ENCODE measurements at places on chromosomes 3 and 15.

DNA sequence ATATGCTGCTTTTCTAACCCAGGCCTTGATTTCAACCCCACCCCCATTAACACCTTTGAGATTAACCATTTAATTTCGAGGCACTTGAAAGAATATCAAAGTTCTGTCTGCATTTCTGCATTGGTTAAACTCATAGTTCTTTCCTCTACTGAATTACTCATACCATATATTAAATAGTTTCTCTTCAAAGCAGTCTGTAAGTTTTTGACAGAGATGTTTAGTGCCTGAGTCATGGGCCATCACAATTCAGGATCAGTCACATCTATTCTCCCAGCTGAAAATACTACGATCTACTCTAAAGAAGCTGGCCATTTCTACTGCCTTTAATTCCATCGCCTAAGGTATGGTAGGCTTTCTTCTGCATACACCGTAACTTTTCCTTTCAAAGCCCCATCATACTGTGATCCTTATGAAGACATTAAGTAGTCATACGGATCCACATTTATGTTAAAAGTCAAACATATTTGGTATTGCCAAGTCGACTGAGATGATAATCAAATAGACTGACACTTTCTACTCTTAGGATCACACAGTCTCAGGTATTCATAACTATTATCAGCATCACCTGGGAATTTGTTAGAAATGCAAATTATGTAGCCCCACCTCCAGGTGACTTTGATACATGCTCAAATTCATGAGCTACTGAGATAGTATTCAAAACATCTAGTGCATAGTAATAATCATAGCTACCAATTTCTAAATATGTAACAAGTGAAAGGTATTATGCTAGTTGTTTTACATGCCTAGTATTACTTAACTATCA lies 489.4 kb upstream of the IL12A start:
- DNase-seq, result no peak

DNA sequence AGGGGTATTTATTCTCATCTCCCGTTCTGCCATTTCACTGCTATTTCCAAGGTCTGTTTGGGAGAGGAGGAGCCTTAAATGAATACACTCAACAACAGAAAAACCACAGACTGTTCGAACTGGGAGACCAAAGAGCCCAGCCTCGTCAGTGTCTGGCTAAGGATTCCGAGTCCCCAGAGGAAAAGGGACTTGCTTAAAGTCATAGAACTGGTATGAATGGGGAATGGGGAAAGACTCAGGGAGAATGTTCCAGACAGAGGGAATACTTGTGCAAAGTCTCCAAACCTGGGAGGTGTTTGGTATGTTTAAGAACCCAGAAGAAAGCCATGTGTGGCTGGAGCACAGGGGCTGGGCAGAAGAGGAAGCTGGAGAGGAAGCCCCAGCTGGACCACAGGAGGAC lies 46.9 kb downstream of the FAM43A start:
- DNase-seq, result no peak

DNA sequence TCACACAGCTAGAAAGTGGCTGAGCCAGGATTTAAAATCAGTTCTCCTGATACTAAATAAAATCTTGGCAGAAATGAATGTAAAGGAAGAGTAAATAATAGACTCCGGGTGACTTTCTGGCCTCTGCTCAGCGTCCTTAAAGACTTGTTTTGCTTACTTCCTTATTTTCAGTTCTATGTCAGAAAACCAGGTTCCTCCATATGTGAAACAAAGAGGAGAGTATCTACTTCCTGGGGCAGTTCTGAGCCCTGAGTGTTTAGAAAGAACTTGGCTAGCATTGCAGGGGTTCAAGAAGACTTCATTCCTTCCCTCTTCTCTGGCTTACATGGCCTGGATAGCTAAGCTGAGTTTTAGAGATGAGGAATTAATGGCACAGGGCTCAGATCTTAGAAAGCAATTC lies 222.8 kb upstream of the TLE3 start:
- no peak for DNase-seq

GRCh38 chr3:4425707-4426106 lies 41.4 kb downstream of the SUMF1 start:
- no peak for DNase-seq

DNA sequence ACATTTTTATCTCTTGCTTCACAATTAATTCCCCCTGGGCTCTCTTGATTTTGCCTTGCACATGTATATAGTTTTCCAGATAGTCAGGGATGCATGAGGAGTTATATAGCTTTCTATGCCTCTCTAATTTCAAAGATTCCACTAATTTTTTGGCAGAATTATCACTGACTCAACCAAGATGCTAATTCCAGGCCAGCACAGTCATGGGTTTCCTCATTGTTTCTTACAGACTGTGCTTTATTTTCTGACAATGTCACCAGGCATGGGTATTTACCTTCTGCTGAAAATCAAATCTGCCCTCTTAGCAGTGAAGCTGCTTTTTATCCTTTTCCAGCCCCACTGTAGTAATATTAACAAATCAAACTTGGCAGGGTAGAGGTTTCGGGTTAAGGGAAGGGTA lies 1520.6 kb upstream of the CADM2 start:
- no peak for DNase-seq

Data from NCI-H1105 treated with DMSO at 0.1 percent for 48 hours (cell line).